ENCODE measurements at places on chromosomes 7 and 10.
A peak's percentile ranks its signal among the peaks of the same experiment; 100 is the strongest.

DNA sequence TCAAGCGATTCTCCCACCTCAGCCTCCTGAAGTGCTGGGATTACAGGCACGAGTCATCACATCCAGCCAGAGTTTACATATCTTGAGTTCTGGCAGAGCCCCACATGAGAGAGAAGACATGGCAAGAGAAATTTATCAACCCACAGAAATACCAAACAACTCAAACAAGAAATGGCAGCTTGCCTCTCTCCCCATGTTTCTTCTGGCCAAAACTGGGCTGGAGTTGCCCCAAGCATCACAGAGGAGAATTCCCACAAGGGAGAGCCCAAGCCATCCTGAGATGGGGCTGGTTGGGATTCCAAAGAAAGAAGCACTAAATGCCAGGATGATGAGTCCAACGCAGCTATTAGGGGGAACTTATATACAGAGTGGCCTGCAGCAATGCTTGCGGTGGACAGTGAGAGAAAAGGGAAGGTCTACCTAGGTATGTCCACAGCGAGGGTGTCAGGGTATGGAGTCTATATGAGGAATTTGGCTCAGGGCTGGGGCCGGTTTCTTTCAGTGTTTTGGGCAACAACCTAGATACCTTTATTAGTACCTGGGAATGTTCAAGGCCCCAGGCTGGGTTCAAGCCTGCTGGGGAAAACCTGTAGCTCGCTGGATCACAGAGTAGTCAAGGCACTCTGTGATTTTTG is 14.5 kb upstream of the PAX4 start:
- no peak for DNase-seq

GRCh38 chr10:122269059-122269687 is 1.9 kb upstream of the BTBD16 start:
- DNase-seq: no peak

- DNase-seq: no peak
Measured at GRCh38 chr7:100689230-100690135, 4.6 kb downstream of the GIGYF1 start.

DNA sequence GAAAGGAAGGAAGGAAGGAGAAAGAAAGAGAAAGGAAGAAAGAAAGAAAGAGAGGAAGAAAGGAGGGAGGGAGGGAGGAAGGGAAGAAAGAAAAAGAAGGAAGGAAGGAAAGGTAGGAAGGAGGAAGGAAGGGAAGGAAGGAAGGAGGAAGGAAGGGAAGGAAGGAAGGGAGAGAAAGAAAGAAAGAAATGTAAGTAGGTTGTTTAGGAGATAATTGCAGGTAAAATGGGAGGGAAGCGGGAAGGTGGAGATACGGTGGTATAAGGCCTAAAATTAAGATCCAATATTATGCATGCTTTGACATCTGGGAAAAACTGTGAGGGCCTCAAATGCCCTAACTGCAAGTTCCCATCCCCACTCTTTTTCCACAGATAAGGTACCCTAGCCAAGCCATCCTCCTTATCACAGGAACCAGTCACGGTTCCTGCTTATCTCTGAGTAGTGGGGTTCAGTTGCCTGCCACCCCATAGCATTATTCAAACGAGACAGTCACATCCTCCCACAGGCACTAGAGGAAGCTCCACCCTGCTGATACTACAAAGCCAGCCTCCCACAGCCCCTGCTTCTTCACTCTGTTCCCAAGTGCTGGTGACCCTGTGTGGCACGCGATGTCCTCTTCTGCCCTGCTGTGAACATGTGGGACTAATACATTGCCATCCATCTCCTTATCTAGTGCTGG is 28.7 kb downstream of the ST8SIA6 start:
- DNase-seq: peak; percentile 54

GRCh38 chr7:70829221-70830059 is 302.5 kb upstream of the GALNT17 start:
- peak; percentile 53 for DNase-seq

DNA sequence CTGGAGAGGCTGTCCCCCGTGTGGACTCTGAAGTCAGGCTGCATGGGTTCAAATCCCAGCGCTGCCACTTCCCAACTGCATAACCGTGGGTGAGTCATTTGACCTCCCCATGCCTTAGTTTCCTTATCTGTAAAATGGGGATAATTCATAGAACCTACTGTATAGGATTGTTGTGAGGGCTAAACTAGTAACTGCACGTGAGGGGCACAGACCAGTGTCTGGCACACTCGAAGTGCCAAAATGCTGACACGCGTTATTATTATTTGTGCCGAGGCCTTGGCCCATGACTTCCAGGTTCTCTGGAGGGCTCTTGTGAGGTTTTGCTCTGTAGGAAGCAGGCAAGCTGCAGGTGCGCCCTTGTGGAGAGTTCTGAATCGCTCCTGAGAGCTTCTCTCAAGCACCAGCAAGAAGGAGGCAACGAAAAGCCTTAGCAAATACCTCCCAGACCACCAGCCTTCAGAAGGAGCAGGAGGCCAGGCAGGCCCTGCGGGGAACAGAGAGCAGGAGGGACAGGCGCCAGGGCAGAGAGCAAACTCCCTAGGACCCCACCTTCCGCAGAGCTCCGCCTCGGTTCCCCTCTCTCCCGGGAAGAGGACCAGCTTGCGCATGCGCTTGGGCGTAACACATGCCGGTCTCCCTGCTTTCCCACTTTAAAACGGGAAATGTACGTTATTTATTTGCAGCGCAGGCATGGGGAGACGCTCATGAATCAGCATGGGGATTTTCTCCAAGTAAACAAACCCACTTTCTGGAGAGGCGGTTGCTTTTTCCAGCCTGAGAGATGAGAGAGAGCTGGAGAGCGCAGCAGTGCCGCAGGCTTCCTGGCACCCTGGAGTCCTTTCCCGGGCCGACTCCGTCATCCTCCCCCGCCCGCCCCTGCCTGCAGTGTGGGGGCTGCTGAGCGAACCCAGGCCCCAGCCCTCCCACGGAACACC is 39.6 kb downstream of the SORCS3 start:
- no peak for DNase-seq

DNA sequence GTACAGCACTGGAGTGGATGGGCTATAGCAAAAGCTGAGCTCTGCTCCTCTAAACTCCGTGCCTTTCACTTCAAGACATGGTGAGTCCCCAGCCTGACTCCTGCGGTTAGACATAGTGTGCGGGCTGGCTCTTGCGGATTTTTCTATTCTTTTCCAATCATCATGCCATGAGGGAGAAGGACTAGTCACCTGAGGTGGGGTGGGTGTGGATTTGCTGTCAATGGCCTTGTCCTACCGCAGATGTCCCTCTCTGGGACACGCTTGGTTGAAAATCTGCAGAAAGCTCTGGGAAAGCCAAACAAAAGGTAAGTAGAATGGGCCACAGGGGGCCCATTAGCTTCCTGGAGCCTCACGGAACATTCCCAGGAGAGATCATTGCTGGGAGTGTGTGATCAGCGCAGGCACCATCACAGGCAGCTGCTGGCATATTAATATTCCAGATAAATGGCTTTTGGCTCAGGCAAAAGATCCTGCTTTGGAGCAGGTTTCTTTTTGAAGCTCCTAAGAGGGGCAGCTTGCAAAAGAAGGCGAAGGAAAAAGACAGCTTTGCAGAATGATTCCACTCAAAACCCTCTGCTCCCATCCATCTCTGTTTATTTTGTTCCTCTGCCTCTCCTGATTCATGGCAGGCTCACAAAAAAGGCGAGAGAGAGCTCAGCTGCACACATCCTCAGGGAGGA is 509.0 kb upstream of the ZMIZ1 start:
- no peak for DNase-seq

GRCh38 chr10:72812415-72812752 is 81.2 kb upstream of the OIT3 start:
- DNase-seq: no peak

DNA sequence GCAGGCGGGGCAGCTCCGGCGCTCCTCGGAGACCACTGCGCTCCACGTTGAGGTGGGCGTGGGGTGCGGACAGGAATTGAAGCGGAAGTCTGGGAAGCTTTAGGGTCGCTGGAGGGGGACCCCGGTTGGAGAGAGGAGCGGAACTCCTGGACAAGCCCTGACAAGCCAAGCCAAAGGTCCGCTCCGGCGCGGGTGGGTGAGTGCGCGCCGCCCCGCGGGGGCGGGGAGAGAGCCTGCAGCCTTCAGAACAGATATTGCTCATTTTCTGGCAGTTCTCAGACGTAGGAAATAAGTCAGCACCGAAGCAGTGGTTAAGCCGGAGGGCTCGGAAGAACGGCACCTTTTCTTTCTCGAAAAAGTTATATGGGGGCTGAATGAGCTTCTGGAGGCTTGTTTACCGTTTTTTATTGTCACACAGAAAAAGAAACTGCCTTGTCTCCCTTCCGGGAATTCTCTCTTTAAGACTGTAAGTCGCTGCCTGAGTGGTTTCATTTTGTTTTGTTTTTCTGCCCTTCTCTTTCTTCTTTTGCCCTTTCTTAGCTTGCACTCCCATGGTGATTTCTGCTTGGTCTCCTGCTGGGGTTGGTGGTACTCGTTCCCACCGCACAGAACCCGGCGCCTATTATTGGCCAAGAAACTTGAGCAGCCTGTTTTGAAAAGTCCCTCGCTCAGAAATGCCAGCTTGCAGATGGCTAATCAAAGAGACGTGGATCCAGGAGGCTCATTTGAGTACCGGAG is 732 bp downstream of the FAS start:
- DNase-seq: peak; percentile 72

- no peak for DNase-seq
Measured at GRCh38 chr7:92840316-92840715, 3.9 kb upstream of the CDK6 start.

DNA sequence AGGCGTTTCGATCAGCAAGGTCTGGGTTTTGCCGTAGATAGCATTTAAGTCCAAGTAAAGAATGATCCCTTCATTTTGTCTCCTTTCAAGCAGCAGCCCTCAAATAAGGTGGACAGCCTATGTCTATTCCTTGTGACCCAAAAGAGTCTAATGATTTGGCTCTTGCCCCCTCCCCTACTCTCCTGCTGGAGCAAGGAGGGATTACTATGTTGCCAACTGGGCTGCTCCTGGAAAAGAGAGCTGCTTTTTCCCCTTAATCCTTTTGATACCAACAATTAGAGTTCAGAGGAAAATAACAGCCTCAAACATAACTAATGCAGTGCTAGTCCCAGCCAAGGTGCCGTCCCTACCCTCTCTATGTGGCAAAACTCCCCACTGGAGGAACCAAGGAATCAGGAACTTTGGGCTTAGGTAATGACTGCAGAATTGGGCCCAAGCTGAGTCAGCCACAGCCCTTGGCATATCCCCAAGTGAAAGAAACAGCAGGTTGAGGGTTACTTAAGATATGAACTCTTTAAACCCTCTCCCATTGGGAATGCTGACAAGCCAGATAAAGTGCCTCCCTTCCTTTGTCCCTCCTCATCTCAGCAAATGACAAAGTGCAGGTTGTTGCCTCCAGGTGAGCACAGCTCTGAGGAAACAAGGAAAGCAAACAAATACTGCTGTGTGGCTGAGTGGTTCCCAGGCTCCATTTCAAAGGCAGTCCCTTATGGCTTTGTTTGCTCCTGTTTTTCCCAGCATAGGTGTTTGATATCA is 643.7 kb downstream of the INHBA start:
- DNase-seq: no peak

- no peak for DNase-seq
Measured at GRCh38 chr10:18325889-18326531, 185.8 kb downstream of the CACNB2 start.

- DNase-seq: no peak
Measured at GRCh38 chr10:7610651-7611389, 55.9 kb downstream of the ITIH5 start.

DNA sequence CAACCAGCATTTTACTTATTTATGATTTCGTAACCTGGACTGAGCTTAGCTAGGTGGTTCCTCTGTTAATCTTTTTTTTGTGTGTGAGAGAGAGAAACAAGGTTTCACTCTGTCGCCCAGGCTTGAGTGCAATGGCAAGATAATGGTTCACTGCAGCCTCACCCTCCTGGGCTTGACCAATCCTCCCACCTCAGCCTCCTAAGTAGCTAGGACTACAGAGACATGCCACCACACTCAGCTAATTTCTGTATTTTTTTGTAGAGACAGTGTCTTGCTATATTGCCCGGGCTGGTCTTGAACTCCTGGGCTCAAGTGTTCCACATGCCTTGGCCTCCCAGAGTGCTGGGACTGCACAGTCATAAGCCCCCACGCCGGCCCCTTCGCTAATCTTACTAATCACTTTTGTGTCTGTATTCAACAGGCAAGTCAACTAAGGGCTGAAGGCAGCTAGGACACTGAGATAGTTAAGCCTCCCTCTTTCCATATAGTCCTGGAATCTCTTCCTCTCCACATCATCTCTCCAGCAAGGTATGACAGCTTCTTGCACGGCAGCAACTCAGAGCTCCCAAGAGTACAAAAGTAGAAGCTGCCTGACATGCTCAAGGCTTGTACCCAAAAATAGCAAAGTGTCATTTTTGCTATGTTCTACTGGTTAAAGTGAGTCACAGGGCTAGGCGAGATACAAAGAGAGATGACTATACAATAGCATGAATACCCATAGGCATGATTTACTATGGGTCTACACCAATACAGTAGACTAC is 11.3 kb downstream of the KMT2C start:
- no peak for DNase-seq

DNA sequence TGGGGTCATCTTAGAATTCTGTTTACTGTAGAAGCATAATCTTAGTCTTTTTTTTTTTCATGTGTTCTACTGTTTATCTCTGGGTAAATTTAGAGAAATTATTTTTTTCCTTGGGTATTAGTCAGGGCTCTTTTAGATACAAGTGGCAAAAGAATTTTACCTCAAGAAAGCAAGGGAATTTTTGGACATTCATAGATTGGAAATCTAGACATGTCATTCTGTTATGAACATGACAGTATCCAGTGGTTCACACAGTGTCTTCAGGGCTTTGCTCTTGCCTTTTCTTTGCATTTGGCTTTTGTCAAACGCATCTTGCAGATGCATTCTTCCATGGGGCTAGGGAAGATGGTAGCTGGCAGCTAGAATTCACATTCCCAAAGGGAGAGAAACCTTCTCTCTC is 13.7 kb upstream of the TAS2R41 start:
- DNase-seq: no peak

DNA sequence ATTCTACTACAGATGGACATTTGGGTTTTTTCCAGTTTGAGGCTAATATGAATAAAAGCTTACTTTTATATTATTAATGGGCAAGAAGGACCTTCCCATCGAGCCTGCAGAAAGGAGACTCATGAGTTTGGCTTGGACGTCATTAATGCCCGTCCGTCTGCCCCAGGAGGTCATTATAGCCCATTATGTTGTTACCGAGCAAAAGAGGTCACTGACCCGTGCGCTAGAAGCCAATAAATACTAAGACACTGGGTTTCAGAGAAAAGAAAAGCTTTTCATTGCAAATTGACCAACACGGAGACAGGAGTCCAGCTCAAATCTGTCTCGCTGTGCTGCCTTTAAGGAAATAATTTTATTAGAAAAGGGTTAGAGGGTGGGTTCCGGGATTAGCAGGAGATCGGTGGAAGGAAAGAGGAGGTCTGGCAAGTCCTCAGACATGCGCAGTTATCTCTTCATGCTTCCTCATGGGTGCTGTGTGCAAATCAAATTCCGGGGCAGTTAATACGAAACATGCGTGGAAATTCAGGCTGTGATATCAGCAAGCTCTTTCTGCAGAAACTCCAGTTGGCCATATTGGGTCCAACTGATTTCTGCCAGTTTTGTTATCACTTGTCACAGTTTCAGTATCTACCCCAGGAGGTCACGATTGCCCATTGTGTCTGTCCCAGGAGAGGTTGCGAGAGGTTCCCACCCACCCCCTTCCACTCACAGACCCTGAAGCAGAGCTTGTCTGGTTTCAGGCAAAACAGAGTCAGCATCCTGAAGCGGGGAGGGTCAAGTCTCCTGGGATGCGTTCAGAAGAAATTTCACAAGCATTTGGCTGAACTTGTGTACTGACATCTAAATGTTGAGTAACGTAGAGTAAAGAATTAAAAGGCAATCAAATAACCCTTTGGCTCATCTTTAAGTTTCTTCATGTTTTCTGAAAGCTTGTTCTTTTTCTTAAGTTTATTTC is 1.1 kb upstream of the GALNTL5 start:
- DNase-seq: no peak

All from CD4-positive, alpha-beta T cell treated with Interleukin-4 for 1 hour (primary cell).